H7 (cell line): ENCODE measurements at places on chromosomes 1 and 21. TPM values are rescaled to one million over a fixed set of nuclear protein-coding genes. Genes with fewer than 3 reads are reported as not detected.

The DNM3 gene
- 0.73 and 2.0 TPM in 2 replicates for total RNA-seq

The COQ8A gene
- 35.8 and 52.5 TPM in 2 replicates for total RNA-seq

The CLDN19 gene
- total RNA-seq, result 11.0 and 12.2 TPM in 2 replicates

The PAFAH2 gene
- 11.1 and 13.0 TPM in 2 replicates for total RNA-seq

The ENO1 gene
- total RNA-seq, result 4,341 and 4,764 TPM in 2 replicates

The ALDH4A1 gene
- total RNA-seq, result 23.7 and 23.8 TPM in 2 replicates

The KPRP gene
- not detected in 2 replicates for total RNA-seq

The GPR3 gene
- total RNA-seq, result 5.8 and 8.5 TPM in 2 replicates

The HES2 gene
- 0.04 and 0.62 TPM in 2 replicates for total RNA-seq

The KIF26B gene
- 0.89 and 1.7 TPM in 2 replicates for total RNA-seq

The MRTO4 gene
- total RNA-seq, result 77.4 and 82.4 TPM in 2 replicates

The GABRD gene
- 2.7 and 5.1 TPM in 2 replicates for total RNA-seq
